Activated CD4-positive, alpha-beta T cell treated with anti-CD3 and anti-CD28 coated beads, Interleukin-2, amount 50 U/mL, for 1 hour (primary cell): ENCODE measurements at places on chromosomes 4 and X.

DNA sequence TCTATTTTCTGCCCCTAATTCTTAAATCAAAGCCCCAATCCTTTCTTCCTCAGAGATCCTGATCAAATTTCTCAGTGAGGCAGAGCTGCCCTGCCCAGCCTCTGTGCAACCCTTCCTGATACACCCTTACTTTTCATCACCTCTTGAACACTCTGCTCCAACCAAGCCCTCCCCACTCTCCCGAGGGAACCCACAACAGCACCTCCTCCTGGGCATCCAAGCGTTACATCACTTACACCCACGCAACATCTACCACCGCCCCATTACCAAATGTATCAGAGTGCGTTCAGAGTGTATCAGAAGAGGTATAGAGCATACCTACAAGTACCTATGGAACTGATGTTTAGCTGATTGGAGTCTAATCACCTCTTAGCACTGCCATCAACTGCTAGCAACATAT, 186.5 kb downstream of the RAP1GDS1 start:
- no peak for DNase-seq

DNA sequence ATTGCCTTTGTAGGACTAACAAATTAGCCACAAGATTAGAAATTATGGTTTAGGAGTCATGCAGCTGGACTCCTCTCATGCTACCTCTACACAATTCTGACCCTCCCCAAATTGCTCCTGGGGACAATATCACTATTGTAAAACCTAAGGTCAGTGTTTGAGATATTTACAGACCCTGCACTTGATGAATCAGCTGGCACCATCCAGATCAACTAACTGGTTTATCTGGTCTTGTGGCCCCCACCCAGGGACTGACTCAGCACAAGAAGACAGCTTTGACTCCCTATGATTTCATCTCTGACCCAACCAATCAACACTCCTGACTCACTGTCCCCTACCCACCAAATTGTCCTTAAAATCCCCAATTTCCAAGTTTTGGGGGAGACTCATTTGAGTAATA, 192.4 kb downstream of the STPG2 start:
- DNase-seq: no peak

- no peak for DNase-seq
Measured at GRCh38 chrX:130974323-130974722, 71.3 kb upstream of the ENOX2 start.

DNA sequence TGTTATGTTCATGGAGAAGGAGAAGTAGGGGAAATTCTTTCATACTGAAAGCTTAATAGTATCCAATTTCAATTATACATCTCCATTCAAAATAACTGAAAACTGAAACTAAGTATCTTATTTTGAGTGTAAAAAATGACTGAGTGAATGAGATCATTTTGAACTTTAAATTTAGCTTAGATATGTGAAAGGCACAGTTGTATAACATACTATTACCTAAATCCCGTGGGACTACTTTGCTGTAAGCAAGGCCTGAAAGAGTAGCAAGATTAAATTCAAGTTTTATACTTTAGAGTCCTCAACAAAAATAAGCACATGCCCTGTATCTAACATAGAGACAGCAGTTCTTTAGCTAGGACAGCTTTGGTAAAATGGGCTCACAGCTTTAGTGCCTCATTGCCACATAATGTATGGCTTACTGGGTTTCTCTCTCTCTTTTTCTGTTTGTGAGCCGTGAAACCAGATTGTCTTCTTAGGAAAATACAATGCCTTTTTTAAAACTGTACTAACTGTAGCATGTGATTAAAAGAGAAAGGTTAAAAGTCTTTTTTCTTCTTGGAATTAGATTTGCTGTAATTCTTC, 43.2 kb downstream of the GSTCD start:
- no peak for DNase-seq

DNA sequence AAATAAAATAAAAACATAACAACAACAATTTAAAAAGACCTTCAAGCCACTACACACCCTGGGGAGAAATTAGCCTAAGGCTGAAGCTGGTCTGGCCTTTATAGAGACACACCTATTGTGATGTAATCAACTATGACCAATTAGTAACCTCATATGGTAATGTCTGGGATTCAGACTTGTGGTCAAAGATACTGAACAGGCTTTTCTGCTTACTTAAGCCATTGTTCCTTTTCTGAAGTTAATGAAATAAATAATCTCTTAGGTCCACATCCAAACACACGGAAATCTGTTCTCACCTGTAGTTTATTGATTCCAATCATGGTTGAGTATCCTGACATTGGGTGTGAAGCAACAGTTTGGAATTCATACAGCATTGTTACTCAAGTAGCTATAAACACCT, 152.5 kb downstream of the PLS3 start:
- no peak for DNase-seq

DNA sequence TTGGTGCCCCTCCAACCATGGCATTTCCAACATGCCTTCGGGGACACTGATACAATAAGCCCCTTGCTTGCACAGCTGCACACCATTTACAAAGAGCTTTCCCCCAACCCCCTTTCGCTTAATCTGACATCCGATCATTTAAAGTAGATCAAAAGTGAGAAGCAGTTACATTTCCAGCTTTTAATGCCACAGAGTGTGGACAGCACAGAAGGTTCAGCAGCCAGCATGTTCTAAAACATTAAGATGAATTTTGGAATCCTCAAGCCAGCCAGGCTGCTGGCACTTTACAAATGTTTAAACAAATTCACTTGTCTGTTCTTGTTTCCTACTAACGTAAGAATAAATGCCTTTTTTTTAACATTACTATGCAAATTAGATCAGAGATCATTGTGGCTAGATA, 284.4 kb upstream of the LDB2 start:
- DNase-seq: no peak

GRCh38 chrX:140022482-140022881, 57.2 kb upstream of the CXorf66 start:
- no peak for DNase-seq

- DNase-seq: no peak
Measured at GRCh38 chr4:26821677-26822503, 38.8 kb upstream of the STIM2 start.

GRCh38 chr4:128827296-128827695, 17.8 kb downstream of the JADE1 start:
- DNase-seq: no peak

DNA sequence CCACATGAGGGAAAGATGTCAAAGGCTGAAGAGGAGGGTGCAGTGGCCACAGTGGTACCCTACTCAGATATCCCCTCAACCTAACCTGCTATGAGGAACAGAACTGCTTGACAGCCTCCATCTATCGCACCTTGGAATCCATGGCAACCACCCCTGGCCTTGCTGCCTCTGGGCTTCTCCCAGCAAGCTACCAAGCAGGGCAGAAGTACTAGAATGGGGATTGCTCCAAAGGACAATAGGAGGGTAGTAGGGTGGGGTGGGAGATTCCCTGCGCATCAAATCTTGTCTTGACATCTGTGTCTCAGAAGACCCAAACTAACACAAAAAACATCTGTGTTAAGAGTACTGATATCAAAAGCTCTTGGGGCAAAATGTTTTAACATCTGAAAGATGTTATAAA, 118.2 kb downstream of the FBXW7 start:
- no peak for DNase-seq

GRCh38 chr4:146787731-146788130, 149.0 kb downstream of the POU4F2 start:
- DNase-seq: no peak

DNA sequence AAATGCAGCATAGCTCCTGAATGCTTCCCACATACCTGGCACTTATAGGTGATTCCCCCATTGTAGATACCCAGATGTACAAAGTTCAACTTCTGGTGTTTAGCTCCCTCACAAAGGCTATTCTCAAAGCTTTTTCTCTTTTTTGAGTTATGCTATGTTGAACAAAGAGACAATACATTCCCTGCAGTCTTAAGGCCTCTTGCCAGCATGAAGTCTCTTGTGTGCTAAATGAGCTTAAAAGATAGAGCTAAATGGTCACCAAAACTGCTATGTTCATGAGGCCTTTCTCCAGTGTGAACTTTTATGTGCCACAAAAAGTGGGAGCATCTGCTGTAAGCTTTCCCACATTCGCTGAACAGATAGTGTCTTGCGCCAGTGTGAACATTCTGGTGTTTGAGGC, 111.2 kb upstream of the TMEM47 start:
- DNase-seq: no peak

- no peak for DNase-seq
Measured at GRCh38 chr4:47615385-47615784, 130.3 kb downstream of the ATP10D start.

- no peak for DNase-seq
Measured at GRCh38 chrX:30906726-30907125, 17.7 kb upstream of the TAB3 start.

- no peak for DNase-seq
Measured at GRCh38 chr4:37885496-37885895, 5.4 kb upstream of the TBC1D1 start.

DNA sequence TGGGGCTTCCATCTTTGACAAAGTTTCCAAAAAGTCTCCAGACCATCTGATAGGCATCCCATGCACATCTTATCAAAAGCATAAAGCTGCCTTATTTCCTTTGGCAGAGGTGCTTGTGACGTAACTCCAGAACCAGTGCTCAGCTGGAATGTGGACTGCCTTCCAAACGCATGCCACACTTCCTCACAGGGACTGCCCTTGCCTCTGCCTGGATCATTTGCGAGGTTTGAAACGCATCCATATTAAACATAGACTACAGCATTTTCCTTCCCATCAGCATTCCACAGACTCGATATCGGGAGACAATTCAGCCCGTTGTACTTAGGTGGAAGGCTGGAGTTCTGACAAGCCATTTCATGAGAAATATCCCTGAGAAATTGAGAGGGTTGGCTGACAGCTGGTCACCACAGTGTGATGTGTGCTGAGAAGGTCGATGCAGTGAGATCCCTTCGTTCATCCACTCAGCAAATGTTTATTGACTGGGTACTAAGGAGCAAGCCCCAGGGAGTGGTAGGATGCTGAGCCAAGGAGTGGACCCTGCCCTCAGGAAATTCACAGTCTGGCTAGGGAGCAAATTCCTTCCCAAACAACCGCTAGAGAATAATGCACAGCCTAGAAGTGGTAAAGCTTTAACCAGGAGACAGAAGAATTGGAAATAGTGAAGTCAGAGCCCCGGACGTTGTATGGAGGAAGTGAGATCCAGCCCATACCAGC, 376.0 kb downstream of the BCOR start:
- no peak for DNase-seq

GRCh38 chr4:120877021-120877420, 45.5 kb downstream of the PRDM5 start:
- DNase-seq: no peak

DNA sequence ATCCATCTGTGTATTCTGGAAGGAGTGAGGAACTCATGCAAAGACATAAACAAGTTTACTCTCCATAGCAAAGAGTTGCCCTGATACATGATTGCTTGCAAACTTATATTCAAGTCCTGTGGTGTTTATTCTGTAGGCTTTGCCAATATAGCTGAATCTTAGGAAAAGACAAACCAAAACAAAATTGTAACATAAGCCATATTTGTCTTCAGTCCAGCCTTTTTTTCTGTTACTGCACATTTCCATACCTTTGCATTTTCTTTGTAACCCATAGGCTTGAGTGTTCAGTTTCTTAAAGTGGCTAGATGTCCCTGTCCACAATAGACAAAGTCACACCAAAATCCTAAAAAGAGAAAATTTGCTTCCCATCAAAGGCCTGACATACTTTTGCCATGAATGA, 120.4 kb downstream of the PPARGC1A start:
- no peak for DNase-seq

DNA sequence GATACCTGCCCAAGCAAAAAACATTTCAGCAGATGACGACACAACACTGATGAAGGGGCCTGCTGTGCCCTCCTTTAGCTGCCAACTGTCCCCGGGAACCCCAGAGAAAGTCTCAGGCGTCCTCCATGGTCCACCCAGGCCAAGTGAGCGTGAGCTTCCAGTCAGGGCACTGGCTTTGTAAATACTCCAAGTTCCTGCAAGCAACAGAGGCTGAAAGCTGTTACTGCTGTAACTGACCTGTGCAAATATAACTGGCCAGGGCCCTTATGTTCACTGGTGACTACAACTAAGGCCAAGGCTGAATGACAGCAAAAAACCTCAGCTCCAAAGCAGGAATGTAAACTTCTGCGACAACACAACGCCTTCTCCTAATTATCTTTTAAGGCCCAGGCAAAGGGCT, 8.2 kb downstream of the WDR1 start:
- no peak for DNase-seq

DNA sequence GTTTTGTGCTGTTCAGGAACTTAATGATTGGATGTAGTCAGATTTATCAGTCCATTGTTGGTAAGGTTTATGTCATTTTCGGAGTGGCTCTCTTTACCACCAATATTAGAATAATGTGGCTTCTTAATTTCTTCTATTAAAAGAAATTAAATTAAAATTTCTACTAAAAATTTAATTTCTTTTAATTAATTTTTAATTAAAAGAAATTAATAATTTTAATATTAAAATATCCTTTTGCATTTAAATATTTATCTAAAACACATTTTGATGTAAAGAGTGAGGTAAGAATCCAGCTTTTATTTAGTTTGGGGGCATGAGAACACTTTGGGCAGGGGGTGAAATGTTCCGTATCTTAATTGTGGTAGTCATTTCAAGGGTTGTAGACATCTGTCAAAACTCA, 15.7 kb upstream of the UFSP2 start:
- DNase-seq: no peak

- DNase-seq: no peak
Measured at GRCh38 chrX:84760560-84760959, 243.1 kb upstream of the APOOL start.

- DNase-seq: no peak
Measured at GRCh38 chr4:169933531-169933930, 92.7 kb downstream of the MFAP3L start.

DNA sequence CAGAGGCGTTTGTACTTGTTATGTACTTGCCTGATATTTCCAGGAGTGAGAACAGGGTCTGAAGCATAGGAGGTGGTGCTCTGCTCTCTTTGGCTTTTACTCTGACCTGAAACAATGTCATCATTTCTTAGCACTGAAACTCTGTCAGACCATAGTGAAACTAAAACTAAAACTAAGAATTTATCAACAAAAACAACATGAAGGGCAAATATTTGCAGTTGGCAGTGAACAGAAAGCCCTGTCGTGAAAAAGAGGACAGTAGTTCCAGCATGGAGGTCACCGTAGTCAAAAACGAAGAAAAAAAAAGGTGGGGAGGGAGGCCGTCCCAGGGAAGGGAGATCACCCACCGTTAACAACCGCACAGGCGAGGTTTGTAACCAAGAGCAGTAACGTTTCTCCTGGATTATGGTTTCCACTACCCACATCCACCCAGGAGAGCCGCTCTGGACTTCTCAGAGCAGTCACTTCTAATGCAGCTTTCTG, 97.5 kb downstream of the ANK2 start:
- DNase-seq: no peak

DNA sequence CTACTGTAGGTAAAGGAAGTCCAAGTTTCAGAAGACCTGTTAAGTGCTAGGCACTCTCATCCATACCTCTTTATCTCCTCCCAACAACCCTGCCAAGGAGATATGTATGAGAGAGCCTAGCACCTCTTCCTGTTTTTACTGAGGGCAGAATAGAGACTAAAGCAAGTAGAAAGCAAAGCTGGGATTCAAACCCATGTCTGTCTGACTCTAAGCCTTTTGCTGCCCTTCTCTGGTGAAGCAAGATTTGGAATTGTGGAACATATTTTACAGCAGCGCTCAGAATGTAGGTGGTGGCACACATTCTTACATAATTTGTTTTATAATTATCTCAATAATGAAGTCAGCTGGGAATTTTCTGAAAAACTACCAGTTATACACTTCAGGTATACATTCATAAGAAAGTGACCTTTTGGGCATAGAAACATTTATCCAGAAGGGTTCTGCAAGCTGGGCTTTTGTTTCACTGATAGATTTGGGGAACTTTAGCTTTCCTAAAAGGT, 41.7 kb downstream of the SEPTIN11 start:
- no peak for DNase-seq
